Thoracic aorta (tissue), 2 donors: ENCODE measurements at places on chromosomes 3 and 15. TPM values are rescaled to one million over a fixed set of nuclear protein-coding genes. Genes with fewer than 3 reads are reported as not detected.

- no peak overlapping the region for H3K4me3 ChIP-seq
- H3K27ac ChIP-seq = no peak overlapping the region
- H3K4me1 ChIP-seq = no peaks in the 10 kb centered on the region
- H3K27me3 ChIP-seq = no peaks in the 10 kb centered on the region
- DNase-seq = no peak
Observed at GRCh38 chr15:27070841-27071240, 99.9 kb downstream of the GABRG3 start.

OSTN gene
- not detected for total RNA-seq

DNA sequence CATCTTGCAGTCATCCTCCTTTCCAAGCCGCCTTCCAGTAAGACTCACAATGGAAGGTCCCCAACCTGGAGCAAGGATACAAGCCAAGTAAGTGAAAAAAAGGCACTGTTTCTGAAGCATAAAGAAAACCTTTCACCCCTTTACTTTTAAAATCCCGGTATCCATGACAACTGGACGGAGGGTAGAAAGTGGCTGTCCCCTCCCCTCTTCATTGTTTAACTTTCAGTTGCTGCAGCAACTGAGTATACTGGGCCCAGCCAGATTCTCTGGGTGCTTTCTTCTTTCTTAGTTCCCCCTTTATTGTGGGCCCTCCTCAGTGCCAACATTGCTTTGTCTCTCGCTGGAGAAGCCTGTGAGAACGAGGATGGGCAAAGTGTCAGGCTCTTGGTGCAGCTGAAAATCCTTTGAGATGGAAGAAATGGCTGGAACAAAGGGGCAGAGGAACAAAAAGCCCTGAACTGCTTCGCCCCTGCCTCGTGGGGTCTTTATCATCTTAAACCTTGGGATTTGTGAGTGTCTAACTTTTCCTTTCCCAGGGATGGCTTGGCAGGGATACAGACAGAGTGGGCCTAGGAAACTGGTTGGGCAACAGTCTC lies 224.0 kb upstream of the RGMA start:
- H3K4me1 ChIP-seq = no peaks in the 10 kb centered on the region
- H3K27me3 ChIP-seq = no peaks in the 10 kb centered on the region
- H3K4me3 ChIP-seq = no peak overlapping the region

GRCh38 chr15:68341760-68342725 lies 64.5 kb downstream of the FEM1B start:
- peaks cover 20% of the 10 kb centered on the region for H3K36me3 ChIP-seq
- H3K4me1 ChIP-seq = peaks cover 76% of the 10 kb centered on the region
- H3K27me3 ChIP-seq = no peaks in the 10 kb centered on the region
- H3K4me3 ChIP-seq = no peak overlapping the region
- H3K27ac ChIP-seq = peak overlapping the region; percentile 99
- DNase-seq = no peak

- no peak for DNase-seq
- no peaks in the 10 kb centered on the region for H3K27me3 ChIP-seq
- no peaks in the 10 kb centered on the region for H3K36me3 ChIP-seq
- H3K4me1 ChIP-seq = peaks cover 4% of the 10 kb centered on the region
- H3K4me3 ChIP-seq = peak overlapping the region; percentile 57
Observed at GRCh38 chr15:100167884-100168375, 173.8 kb downstream of the ADAMTS17 start.

- DNase-seq = no peak
- no peaks in the 10 kb centered on the region for H3K27me3 ChIP-seq
- no peak overlapping the region for H3K27ac ChIP-seq
- no peaks in the 10 kb centered on the region for H3K4me1 ChIP-seq
- H3K36me3 ChIP-seq = peaks cover 12% of the 10 kb centered on the region
- no peak overlapping the region for H3K4me3 ChIP-seq
Observed at GRCh38 chr15:51917493-51917892, 54.1 kb downstream of the LEO1 start.
